ENCODE measurements at places on chromosomes 2 and 18. TPM values are rescaled to one million over a fixed set of nuclear protein-coding genes. Genes with fewer than 3 reads are reported as not detected.
A peak's percentile ranks its signal among the peaks of the same experiment; 100 is the strongest.

DNA sequence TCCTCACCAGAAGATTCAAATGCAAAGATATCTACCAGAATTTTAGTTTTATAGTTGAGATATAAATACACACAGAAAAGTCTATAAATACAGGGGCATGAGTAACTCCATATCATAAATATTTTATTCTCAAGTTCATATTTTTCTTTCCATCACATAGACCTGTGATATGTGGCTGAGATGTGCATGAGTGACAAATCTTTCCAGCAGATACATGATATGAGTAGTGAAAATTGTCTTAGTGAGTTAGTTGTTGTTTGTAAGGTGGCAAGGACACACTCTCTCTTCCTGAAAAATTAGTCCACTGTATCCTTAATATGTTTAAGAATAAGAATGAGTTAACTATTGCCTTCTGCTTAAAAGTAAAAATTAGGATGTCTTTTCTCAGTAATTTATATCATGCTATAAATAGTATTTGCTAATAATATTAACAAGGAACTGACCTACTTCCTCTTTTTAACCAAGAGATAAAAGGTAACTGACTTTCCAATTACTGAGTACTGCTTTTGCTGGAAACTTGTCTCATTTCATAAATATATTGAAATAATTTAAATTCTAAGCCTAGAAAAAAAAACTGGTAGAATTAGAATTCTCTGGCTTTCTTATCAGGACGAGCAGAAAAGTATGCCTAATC is 85.2 kb upstream of the SESTD1 start:
- no peak for DNase-seq

The POU3F3 gene
- not detected for total RNA-seq

DNA sequence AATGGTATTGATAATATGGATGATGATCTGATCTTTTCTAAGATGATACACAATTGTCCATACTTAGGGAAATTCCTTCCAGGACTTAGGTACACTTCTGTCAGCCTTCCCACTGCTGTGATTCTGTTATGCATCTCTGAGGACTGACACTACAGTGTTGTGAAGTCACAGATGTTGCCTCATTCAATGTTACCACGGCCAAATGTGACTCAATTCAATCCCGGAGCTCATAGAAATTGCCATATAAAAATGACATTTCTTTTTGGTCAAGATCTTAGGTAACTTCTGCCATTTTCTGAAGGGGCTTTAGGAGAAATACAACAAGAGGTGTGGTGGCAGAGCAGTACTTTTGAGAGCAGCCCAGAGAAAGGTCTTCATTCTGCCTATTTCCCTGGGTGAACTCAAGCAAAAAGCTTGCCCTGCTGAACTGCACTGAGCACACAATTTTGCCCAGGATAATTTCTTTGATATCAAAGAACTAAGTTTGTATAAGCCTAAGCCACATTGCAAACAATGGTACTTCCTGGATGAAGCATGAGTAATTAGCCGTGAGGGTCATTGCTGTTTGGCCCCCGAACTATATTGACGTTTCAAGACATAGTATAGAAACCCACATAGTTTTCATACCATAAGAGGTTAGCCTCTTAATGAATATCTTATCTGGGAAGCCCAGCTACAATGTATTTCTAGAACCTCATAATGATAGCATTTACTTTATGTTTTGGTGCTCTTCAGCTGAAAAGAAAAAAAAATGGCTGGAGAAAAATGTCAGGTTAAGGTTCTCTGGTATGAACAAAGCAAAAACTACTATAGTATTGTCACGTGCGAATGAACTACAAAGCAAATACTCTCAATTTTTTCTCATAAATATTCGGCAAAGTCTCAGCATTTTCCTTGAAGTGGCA is 437.4 kb downstream of the MEIS1 start:
- no peak for DNase-seq

- no peak for DNase-seq
Observed at GRCh38 chr2:65293376-65293775, 65.7 kb downstream of the ACTR2 start.

DNA sequence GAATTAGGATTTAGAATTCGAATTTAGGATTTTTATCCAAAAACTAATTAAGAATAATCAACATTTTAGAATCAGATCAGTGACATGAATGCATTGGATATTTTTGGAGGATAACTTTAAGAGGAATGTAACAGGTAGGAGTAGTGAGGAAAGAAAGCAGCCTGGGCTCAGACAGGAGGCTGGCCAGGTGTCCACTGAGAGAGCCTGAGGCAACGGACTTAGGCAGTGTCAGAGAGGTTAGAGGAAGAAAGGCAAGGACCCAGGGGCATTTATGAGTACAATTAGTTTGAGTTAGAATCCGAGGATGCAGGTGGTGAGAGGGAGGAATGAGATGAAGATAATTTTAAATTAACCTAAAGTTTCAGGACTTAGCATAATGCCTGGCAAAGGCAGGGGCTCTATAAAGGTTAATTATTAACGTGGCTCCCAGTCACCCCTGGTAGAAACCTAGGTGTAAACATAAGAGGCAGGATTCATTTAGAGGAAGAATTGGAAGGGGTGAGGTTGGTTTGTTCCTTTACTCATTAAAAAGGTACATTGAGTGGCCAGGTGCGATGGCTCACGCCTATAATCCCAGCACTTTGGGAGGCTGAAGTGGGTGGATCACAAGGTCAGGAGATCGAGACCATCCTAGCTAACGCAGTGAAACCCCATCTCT is 507.1 kb downstream of the TMEM182 start:
- DNase-seq, result no peak

DNA sequence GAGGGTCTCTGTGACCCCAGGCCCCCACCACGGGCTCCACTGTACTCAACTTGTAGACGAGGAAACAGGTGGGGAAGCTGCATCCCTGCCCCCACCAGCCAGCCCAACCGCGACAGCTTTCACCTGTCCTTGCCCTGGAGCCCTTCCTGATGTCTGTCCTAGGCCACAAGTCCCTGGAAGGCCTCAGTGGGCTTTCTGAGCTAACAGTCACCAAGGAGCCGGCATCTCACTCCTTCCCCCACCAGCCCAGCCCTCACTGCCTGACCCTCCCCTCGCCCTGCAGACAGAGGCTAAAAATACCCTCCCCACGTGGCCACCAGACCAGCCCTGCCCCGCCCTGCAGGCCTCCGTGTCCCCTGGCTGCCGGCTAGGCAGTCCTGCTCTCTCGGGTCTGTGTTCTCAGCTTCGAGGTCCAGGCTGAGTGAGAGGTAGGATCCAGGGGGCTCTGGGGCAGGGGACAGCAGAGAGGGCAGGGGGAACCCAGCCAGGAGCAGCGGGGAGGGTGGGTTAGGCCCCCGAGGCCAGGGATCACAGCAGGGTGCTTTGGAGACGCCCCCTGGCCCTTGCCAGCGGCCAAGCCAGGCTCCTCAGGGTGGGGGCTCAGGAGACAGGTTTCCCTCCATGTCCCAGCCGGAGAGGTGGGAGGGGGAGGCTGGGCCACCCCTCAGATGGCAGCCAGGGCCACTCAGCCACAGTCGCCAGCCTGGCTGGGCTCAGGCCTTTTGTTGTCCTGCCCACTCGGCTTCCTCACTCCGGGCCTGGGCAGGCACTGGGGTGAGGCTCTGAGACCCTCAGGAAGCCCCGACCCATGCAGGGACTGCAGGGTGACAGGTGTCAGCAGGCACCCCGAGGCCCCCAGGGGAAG is at the start of gene KLHL30:
Gene KLHL30 (plus strand): TSS at position 338 of the 865 bp plus-strand sequence. CDS start 2,087 bp downstream, outside the sequence.
- DNase-seq, result peak; percentile 45

DNA sequence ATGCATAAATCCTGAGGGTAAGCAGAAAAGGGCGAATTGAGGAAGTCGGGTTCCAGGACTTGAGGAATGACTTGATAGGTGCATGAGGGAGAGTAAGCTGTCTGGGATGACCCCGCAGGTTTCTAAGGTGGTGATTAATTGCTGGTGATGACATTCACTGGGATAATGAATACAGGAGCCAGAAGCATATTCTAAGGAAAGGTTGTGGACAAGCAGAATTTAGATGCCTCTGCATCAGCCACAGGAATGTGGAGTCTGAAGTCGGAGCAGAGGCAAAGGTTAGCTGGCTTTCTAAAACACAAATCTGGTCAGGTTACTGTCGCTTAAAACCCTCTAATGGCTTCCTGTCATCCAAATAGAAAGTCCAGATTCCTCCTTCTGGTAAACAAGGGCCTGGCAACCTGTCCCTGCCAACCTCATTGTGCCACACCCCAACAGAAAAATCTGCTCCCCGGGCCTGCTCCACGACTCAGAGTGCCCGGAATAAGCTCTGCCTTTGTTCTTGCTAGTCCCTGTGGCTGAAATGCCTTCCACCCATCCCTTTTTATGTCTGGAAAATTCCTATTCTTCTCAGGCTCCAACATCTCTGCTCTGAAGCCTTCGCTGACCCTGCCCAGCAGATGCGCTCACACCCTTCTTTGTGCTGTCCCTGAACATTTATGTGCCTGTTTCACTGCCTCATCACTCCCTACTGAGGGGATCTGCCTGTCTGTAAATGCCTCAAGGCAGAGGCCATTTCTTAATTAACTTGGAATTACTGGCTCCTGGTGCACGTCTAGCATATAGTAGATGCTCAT is 11.3 kb upstream of the TMEM214 start:
- no peak for DNase-seq

The RPE gene
- 44.8 TPM for total RNA-seq

- DNase-seq, result peak; percentile 51
Observed at GRCh38 chr2:73418343-73418742, 32.7 kb downstream of the ALMS1 start.

DNA sequence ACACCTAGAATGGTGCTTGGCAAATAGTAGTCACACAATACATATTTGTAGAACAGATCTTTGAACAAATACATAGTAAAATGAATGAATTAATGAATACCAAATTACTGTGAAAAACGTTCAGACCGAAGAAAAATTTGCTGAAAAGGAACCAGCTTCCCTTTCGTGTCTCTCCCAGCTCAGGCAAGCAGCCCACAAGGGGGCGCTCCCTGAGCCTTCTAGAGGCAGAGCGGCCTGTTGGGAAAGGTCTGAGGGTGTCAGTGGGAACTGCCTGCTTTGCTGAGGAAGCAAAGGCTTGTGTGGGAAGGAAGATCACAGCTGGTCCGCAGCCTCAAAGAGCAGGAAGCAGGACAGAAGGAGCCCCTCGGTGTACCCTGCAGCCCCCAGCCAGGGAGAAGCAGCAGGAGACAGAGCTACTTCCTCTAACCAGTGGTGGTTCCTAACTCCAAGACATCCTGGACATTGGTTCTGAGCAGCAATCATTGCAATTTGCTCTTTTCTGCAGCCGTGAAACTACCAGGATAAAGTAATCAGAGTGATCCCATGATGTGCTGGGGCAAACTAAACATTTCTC is 231.1 kb downstream of the ANKRD30B start:
- DNase-seq, result no peak

DNA sequence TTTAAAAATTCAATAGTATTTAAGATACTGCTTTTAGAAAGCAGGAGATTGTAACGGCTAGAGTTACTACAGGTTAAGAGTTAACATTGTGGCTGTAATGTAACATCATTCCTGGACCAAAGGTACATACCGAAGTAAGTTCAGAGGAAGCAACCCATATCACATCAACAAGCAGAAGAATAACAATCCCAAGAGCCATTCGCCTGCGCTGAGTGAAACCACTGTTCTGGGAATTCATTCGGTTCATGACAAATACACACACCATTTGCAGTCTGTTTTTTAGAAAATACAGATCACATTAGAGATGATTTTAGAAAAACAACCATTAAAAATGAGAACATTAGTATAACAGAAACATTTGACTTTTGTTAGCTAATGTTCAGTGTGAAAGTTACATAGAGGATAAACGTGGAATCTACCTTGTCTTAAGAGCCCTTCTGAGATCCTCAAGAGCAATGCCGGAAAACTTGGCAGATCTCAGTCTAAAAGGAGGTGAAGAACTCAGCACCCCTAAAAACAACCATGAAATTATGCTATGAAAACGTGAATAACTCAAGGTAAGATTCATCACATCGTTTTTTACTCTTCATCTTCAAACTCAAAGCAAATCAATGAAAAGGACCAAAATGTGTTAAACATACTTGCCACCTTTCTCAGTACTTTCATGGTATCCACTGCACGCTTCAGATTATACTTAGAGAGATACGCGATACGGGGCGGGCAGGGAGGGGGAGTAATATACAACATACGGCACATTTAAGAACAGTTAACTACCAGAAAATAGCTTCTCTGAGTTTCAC is 1.2 kb downstream of the SLC35F5 start:
- DNase-seq, result peak; percentile 13

DNA sequence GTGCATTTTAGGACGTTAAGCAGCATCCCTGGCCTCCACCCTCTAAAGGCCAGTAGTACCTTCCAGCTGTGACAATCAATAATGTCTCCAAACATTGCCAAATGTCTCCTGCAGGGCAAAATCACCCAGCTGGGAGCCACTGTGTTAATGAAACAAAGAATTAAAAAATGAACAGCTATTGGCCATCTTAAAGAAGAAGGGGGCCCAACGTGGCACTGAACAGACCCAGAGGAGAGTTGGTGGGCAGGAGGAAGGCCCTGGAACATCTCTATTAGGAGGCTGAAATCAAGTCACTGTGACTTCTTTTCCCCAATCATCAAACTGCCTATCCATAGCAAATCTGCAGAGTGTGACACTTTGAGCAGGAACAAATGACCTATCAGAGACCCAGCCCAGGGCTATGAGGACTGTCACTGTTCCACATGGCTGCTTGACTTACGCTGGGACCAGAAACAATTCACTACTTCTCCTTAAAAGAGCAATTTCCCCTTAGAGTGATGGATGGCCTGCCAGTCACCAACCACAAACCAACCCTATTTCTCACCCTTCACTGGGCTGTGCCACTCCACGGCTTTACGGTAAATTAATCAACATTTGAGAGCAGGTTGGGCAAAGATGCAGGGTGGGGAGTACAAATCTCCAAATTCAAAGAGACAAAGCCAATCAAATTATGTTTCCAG is 35.2 kb upstream of the TEX51 start:
- DNase-seq, result no peak

GRCh38 chr2:222703886-222704285 is 32.4 kb downstream of the MOGAT1 start:
- DNase-seq, result no peak

The HJURP gene
- total RNA-seq, result 5.3 TPM

- no peak for DNase-seq
Observed at GRCh38 chr2:196105951-196106350, 37.3 kb upstream of the DNAH7 start.

The SLC9A2 gene
- 2.1 TPM for total RNA-seq

GRCh38 chr2:46873604-46874068 is 42.0 kb downstream of the MCFD2 start:
- peak; percentile 88 for DNase-seq

The SCN2A gene
- total RNA-seq, result 2.9 TPM

The PECR gene
- 32.4 TPM for total RNA-seq

The DUSP19 gene
- 3.3 TPM for total RNA-seq

The SNRNP27 gene
- 43.1 TPM for total RNA-seq

DNA sequence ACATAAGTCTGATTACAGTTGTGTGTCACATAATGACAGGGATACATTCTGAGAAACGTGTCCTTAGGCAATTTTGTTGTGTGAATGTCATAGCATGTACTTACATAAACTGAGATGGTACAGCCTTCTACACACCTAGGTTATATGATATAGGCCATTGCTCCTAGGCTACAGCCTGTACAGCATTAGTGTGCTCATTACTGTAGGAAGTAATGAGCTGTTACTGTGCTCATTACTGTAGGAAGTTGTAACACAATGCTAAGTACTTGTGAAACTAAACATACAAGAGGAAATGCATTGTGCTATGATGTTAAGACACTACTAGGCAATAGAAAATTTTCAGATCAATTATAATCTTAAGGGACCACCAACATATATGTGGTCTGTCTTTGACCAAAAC is 72.8 kb downstream of the UPP2 start:
- DNase-seq, result no peak

Data from hepatocyte (in vitro differentiated cells).